ENCODE measurements at places on chromosomes 1 and 21.

DNA sequence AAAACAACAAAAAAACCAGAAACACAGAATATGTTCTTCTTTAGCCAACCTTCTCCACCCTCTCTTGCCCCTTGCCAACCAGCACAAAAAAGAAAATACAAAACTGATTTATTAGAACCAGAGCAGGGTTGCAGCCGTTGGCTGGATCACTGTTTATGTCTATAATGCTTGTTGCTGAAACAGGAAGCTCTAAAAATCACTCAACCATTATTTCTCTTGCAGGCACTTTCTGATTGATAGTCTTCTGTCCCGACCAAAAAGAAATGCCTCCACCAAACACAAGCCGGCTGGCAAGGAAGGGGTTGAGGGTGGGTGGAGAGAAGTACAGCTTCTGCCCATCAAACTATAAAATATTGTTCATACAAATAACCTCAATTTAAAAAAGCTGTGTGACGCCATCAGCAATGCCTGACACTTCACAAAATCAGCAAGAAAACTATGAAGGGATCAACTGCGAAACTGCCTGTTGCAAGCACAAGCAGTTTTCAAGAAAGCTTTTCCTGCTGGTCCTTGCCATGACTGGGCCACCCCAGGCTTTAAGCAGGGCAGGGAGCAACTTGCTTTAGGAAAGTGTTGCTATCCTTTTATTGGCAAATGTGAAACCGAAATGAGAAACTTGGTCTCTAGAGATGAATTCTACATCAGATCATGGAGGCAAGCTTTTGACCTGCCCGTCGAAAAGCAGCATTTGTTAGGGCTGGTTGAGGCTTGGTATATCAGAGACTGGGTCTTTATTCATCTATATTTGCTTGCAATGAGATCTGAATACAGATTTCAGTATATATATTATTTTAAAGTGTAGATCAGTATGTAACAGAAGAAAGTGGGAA, 174.2 kb downstream of the RUNX1 start:
- DNase-seq = no peak

DNA sequence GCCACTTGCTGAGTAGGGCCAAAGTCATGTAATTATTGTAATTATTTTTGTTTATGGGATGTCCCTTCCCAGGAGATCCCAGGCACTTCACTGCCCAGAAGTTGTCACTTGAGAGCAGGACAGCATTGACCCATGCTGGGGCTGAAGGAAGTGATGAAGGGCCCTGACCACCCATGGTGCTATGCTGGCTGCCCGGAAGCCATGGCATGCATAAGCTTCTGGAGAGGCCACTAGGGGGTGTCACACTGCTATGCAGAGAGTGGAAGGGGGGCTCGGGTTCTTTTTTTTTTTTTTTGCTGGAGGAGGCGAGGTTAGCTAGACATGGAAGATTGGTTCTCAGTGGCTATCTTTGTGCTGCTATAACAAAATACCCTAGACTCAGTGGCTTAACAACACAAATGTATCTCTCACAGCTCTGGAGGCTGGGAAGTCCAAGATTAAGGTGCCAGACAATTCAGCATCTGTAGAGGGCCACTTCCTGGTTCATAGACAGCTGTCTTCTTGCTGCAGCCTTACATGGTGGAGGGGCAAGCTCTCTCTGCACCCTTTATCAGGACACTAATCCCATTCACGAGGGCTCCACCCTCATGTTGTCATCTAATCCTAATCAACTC, 84.9 kb downstream of the CNIH3 start:
- DNase-seq = no peak

DNA sequence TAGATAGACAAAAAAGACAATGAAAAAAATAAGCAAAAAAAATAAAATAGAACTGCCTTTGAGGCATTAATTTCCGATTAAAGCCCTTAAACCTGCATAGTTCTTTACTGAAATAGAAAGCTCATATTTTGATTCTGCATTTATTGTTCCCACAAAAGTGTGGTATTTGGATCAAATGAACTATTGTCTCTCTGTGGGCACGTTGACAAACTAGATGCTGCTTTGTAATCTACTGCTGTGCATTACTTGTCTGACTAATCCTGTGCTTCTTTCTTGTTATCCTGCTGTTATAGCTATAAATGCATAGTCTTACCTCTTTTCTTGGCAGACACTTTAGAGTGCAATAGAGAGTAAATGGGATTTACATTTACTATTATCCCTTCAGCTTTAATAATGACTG, 31.4 kb upstream of the SLC35D1 start:
- DNase-seq = no peak

- no peak for DNase-seq
Observed at GRCh38 chr1:181255270-181255929, 166.9 kb downstream of the IER5 start.

- DNase-seq = no peak
Observed at GRCh38 chr21:42505090-42505726, 8.4 kb upstream of the SLC37A1 start.

DNA sequence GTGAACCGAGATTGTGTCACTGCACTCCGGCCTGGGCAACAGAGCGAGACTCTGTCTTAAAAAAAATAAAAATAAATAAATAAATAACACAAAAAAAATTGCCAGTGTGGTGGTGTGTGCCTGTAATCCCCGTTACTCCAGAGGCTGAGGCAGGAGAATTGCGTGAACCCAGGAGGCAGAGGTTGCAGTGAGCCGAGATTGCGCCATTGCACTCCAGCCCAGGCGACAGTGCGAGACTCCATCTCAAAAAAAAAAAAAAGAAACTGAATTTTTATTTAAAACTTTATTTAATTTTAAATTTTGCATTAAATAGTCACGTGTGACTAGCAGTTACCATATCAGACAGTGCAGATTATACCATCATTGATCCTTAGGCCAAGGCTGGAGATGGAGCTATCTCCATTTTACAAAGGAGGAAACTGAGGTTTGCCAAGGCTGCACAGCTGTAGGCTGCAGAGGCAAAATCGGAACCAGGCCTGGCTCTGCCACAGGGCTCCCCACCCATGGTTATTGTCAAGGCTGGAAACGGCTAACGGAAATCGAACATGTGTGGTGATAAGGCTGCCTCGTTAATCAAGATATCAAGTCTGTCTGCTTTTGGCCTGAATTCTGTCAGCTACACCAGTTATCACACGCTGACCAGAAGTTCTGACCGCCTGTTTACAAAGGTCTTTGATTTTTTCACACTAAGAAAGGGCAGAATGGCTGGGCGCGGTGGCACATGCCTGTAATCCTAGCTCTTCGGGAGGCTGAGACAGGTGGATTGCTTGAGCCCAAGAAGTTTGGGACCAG, 20.5 kb downstream of the HSPG2 start:
- DNase-seq = no peak

DNA sequence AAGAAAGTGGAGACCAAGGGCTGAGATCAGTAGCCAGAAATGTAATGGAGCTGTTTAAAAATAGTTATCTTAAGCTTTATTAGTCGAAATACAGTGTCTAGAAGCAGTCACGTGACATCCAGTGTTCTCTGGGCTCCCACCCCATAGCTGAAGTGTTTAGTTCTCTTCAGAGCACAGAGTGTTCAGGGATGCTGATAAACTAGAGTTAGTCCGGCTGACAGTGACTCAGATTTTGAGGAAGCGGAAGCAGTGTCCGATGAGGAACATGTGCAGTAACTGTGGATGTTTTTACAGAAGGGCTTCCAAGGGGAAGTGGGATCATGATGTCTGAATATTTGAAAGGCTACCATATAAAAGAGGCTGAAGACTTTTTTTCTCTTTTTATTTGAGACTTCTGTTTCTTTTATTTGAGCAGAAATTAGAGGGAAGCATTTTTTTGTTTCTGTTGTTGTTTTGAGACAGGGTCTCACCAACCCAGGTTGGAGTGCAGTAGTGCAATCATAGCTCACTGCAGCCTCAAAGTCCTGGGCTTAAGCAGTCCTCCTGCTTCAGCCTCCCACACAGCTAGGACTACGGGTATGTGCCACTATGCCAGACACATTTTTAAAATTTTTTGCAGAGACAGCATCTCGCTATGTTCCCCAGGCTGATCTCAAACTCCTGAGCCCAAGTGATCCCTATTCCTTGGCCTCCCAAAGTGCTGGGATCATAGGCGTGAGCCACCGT, 124.2 kb downstream of the GALNT2 start:
- DNase-seq = no peak

DNA sequence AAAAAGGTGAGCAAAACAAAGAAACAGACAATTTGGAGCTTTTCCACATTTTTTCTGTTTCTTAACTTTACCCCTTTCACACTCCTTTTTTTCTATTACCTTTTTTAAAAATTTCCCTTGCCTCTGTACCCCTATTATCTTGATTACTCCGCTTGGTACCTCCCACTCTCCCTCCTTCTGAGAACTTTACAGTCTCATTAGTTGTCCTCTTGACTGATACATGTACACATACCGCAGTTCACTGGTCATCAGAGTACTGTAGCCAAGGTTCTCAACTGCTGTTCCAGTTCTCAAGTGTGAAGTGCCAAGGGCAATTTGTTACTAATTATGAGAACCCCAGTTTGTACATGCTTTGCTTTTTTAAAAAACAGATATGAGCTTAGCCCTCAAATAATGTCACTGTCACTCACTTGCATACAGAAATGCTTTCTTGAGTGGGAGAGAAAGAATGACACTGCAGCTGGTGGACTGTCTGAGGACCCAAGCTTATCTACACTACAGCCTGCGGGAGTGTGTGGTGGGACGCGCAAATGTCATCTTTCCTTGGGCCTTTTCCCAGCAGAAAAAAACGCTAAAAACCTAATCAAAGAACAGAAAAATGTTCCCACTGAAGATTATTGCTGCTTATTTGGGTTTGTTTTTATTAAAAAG, 160.8 kb downstream of the DISP1 start:
- no peak for DNase-seq

DNA sequence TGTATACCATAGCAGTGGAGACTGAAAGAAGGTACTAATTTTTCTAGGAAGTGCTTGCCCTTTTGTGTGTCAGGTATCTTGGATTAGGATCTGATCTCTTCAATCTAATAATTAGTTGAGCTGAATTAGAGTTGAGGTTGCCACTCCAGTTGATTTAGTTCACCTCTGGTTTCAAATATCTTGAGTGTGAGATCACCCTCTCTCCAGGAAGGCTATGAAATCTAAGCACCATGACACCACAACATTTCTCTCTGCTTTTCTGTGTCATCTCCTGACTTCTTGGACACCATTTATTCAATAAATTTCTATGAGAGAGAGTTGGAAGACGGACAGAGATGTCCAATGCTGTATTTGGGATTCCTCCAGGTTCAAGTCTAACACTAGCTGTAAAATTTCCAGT, 212.8 kb downstream of the DYRK1A start:
- no peak for DNase-seq

DNA sequence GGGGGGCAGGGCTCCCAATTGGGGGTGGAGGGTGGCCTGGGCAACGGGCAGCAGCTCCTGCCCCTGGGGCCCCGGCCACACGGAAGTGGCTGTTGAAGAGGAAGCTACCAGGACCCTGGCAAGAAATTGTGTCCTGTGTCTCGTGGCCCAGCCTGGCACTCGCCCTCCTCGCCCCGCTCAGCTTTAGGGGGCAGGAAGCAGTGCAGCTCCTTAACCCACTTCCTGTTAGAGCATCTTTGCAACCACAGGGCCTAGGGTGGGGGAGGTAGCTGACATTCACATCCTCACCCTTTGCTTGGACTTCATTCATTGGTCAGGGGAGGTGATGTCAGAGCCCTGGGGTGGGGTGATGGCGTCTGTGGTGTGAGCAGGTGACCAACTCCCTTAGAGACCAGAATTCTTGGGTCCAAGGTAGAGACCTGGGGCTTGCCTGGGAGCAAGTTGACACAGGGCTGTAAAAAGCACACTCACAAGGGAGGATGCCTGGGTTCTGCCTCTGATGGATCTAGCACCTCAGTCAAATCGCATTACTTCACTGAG, at the start of gene ARHGAP30:
TSS of gene ARHGAP30 (minus strand) at position 161 of the 540 bp plus-strand sequence. CDS start 267 bp downstream, outside the sequence.
- peak; percentile 83 for DNase-seq

DNA sequence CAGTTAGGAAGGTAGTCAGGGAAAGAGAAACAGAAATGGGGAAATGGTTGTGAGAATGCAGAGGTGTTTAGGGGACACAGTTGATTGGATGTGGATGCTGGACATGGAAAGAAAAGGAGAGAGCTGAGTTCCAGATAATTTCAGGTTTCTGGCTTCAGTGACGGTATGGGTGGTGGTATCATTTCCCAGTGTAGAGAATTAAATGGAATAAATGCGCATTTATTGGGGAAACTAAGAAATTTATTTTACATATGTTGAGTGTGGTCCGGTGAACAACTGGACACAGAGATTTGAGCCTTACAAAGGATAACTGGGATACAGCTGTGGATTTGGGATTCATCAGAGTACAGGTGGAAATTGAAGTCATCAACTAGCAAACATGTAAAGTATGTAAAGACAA, 12.4 kb upstream of the ZNF281 start:
- DNase-seq = no peak

DNA sequence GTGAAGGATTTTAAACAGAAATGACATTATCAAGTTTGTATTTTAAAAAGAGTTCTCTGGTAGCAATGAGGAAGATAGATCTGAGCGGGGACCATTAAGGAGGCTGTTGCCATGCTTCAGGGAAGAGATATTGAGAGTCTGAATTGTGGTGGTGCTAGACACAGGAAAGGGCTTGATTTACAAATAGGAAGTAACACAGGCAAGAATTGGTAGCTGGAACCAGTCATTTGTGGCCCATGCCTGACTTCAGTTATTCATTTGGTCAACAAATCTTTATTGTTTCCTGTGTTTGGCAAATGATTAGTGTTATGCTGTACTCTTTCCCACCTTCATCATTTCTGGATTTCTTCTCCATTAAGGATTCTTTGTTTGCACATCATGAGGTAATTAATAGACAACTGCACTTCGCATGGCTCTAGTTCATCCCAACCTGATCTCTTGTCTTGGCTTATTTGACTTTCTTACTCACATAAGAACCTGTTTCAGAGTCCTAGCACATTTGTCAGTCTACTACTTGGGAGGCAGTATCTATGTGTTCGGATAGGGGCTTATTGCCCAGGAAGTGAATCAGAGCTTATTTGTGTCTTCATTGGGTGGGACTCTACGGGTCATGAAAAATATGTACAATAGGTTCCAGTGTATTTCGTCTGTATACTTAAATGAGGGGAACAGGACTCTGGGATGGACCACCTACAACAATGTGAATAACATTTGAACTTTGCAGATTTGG, 32.3 kb downstream of the EEIG2 start:
- DNase-seq = no peak

DNA sequence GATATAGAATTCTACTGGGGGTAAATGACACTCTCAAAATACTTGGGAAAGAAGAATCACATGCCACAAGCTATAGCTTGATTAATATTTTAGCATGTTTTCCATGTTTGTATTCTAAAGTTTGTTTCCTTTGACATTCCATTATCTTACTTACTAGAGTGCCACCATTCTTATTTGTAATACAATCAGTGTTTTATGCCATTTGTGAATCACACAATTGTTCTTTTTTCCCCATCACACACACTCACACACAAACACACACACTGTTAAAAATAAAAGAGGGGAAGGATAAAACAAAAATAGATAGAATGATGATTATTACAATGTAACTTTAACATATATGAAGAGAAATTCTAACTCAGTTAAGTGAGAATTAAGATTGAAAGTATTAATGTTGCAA, 16.0 kb upstream of the TEKT2 start:
- DNase-seq = no peak

GRCh38 chr1:3174487-3175247, 105.7 kb downstream of the PRDM16 start:
- no peak for DNase-seq

- no peak for DNase-seq
Observed at GRCh38 chr1:26540351-26540750, 10.8 kb downstream of the RPS6KA1 start.
